ENCODE measurements at places on chromosomes 7 and 10. TPM values are rescaled to one million over a fixed set of nuclear protein-coding genes. Genes with fewer than 3 reads are reported as not detected.

GRCh38 chr7:17488829-17489228 lies 190.4 kb downstream of the AHR start:
- no peaks in the 10 kb centered on the region for H3K4me1 ChIP-seq
- H3K4me3 ChIP-seq: no peak overlapping the region
- DNase-seq: no peak
- H3K27me3 ChIP-seq: no peaks in the 10 kb centered on the region
- no peak overlapping the region for H3K27ac ChIP-seq

GRCh38 chr7:38312821-38313220 lies 39.4 kb upstream of the TARP start:
- no peaks in the 10 kb centered on the region for H3K4me1 ChIP-seq
- H3K36me3 ChIP-seq: no peaks in the 10 kb centered on the region
- H3K27ac ChIP-seq: no peak overlapping the region
- no peak for DNase-seq

- peaks cover 6% of the 10 kb centered on the region for H3K4me1 ChIP-seq
- DNase-seq: no peak
- peaks cover 9% of the 10 kb centered on the region for H3K36me3 ChIP-seq
Measured at GRCh38 chr10:80485076-80485945, 31.2 kb downstream of the TSPAN14 start.

GRCh38 chr10:784403-785088 lies 95.1 kb upstream of the DIP2C start:
- H3K4me1 ChIP-seq: peaks cover 25% of the 10 kb centered on the region
- DNase-seq: peak; percentile 77
- H3K4me3 ChIP-seq: peak overlapping the region; percentile 12

DENND11 gene
- total RNA-seq: 9.8 TPM

FIS1 gene
- total RNA-seq: 134 TPM

Measured in astrocyte (in vitro differentiated cells and primary cell).